NT2/D1 (cell line): ENCODE measurements at places on chromosomes 1 and 21.

DNA sequence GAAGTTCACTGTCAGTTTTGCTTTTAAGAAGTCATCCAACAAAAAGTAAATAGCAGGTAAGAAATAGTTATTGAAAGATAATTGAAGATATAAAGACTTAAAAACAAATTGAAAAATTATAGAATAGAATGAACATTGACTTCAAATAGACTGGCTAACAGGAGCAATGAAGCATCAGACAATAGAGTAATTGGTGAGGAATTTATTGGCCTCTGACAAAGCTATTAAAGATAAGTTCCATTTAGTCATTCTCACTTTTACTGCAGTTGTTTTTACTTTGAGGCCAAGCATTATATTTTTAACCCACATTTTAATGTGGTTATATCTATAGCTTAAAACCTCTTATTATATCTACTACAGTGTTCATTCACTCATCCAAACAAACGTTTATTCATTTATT, 228.8 kb upstream of the ADGRL2 start:
- no peak for DNase-seq

- DNase-seq = no peak
Measured at GRCh38 chr1:77133731-77134358, 85.4 kb downstream of the PIGK start.

GRCh38 chr1:204455063-204455830, 39.4 kb downstream of the PIK3C2B start:
- peak; percentile 92 for DNase-seq

DNA sequence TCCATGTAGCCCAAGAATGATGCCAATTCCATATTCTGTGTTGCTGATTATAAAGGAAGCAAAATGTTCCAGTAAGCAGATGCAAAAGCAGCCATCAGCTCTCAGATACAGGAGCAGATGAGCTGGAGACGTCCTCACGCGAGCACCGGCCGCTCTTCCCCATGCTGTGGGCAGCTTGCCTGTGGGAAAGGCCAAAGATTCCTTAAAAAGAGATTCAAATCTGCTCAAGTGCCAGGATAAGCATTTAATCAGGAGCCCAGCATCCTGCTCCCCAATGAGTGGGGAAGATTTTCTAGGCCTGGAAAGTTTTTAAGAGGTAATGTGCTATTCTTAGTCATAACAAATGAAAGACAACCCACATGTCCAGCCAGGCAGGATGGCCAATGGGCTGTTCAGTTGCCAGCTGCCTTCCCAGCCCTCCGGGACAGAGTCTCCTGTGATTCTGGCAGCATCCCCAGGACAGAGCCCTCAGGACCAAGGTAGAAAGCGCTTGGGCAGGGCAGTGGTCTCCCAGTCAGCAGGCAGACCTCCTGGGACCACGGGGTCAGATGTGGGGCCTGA, 108.2 kb upstream of the TMPRSS2 start:
- DNase-seq = no peak

DNA sequence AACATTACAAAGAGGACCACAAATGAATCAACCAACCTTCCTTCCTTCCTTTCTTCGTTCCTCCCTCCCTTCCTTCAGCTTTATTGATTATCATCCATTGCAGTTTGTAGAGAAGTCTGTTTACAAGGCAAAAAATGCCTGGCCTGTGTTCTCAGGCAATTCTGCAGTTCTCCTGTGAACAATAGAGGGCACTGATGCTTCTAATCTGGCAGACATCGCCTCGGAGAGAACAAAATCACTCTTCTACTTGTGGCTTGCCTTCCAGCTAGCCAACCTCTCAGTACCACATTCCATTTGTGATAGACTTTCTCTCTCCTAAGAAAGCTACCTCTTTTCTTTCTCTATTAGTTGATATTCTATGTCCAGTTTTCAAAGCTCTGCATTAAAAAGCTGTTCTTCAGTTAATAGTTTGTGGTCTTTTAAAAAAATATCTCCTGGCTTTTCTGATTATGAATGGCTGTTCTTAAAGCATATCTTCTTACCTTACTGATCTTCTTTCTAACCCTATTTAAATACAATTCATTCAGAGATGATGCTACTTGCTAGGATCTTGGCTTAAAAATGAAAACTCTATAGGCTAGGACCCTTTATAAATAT, 26.9 kb upstream of the ESRRG start:
- peak; percentile 71 for DNase-seq

DNA sequence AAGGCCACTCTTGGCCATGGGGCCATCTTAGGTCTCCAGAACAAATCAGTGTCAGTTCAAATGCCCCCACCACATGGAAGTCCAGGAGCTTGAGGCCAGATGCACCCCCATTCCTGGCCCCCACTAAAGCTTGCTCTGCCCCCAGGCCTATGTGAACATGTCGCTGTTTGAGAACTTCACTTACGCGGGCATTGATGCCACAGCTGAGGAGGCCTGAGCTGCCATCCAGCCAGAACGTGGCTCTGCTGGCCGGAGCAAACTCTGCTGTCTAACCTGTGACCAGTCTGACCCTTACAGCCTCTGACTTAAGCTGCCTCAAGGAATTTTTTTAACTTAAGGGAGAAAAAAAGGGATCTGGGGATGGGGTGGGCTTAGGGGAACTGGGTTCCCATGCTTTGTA, 15.1 kb upstream of the MPL start:
- no peak for DNase-seq

DNA sequence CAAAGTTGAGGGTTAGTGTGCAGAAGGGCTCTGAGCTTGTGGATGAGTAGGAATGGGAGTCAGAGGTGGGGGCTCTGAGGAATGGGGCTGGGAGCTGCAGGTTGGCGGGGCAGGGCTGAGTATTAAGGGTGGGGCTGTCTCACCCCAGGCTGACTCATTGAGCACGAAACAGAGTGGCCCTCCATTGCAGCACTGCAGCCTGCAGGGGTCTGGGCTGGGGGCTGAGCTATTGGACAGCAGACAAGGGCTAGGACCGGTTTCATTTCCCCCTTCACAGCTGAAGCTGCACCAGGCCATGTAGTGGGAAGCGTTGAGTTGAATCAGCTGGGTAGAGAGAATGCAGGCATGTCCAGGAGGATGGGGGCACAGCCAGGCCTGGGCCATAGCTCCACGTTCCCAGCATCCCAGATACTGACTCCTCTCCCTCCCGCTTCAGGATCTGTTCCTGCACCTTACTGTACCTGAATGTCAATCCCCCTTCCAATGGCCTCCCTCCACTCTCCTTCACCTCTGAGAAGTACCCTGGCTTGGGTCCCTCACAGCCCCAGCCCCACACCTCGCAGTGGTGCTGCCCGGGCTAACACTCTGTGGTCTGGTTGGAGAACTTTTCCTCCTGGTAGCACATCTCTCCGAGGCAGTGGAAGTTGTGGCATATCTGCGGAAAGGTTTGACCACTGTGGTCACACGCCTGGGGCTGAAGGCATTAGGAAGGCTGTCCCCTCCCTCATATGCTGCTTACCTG, 4.4 kb upstream of the INPP5B start:
- DNase-seq = no peak

DNA sequence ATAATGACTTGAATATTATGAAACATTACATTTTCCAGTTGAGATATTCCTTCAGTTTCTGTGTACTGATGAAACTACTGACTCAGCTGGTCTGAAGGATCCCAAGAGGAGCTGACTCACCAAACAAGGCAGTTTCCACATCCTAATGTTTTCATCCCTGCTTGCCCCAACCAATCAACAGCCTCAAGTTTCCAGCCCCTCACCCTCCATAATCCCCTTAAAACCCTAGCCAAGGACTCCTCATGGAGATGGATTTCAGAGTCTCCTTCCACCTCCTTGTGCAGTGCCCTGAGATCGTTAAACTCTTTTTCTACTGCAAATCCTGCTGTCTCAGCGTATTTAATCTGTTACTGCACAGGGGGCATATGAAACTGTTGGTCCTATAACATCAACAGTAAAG, 83.1 kb upstream of the HAO2 start:
- peak; percentile 38 for DNase-seq

DNA sequence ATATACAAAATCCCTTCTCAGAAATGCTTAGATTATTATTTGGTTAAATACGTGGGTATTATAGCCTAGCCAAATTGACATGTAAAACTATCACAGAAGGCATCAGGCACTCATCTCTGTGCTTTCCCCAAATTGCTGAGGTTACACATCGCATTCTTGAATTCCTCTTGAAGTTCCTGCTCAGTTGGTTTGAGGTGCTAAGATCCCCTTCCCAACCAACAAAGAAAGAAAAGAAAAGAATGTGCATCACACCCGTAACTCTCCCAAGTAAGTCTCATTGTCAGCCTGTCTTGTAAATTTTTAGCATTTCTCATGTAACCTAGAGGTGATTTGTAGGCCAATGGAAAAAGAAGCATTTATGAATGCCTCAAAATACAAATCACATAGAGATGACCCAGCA, 539.2 kb upstream of the PRMT6 start:
- DNase-seq = peak; percentile 22

- DNase-seq = no peak
Measured at GRCh38 chr1:216832192-216832591, 109.0 kb upstream of the ESRRG start.
